ENCODE measurements at places on chromosomes 2 and 18.

GRCh38 chr18:79019881-79020280 is 40.3 kb downstream of the SALL3 start:
- DNase-seq: no peak

DNA sequence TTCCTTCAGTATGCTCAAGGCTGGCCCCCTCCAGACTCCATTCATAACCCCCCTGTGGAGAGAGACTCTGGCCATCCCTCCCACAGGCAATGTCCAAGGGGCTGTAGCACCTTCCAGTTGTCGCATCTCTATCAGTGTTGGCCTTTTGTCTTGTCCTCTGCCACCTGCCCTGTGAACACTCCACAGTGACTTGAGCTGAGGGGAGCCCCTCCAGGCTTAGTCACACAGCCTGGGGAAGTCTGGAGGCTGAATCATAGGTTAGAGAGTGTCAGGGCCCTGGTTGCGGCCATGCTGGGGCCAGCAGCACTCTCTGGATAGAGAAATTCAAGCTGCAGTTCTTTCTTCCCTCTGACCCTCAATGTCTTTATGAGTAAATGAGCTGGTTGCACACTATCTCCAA is 64.7 kb downstream of the GYPC start:
- no peak for DNase-seq

DNA sequence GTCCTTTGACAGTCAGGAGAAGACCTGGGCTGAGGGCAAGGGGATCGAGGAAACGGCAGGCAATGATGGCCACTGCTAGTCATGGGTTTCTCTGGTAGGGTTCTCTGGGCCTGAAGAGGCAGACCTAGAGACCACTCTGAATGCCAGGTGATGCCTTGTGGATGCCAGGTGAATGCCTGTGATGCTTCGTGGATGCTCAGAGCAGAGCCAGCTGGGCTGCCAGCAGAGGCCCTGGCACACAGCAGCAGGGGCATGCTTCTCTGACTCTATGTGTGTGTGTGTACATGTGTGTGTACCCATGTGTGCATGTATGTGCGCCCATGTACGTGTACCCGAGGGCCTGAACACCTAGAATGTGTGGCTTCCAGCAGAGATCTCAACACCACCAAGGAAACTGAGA is 172.0 kb downstream of the TNS1 start:
- DNase-seq: no peak

GRCh38 chr2:129142465-129142864 is 823.8 kb upstream of the HS6ST1 start:
- no peak for DNase-seq

- no peak for DNase-seq
These were observed 24.5 kb upstream of the RAPH1 start for GRCh38 chr2:203559641-203560040.

DNA sequence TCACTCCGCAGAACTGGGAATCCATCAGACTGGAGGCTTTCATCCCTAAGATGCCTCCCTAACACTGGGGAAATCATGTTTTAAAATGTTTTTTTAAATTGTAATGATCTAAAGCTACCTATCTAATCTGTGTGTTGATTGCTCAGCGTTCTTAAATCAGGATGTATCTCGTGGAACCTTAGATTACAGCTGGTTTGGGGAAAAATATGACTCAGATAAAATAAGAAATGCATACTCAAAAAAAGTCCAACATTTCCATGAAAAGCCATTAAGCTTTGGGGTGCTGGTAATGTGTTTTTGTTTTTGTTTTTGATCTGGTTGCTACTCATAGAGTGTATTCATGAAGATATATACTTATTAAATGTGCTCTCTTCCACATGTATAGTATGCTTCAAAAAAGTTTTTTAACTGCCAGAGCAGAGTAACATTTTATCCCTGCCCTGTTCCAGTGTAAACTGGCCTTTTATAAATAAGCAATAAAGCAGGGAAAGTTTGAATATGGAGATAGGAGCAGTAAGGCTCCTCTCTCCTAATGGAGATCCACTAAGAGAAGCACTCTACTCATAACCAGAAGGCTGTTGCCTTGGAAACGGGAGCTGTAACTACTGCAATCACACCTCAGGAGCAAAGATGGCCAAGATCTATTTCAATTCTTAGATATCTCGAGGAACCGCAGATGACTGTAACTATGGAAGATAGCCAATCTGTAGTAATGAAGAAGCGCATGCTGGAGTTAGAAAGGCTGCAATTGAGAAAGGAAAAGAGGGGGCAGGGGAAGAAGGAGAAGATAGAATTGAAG is 41.6 kb downstream of the ANKRD44 start:
- DNase-seq: no peak

- no peak for DNase-seq
These were observed 10.8 kb downstream of the GLS start for GRCh38 chr2:190891372-190891771.

GRCh38 chr2:150610670-150611279 is 123.3 kb upstream of the RND3 start:
- no peak for DNase-seq

DNA sequence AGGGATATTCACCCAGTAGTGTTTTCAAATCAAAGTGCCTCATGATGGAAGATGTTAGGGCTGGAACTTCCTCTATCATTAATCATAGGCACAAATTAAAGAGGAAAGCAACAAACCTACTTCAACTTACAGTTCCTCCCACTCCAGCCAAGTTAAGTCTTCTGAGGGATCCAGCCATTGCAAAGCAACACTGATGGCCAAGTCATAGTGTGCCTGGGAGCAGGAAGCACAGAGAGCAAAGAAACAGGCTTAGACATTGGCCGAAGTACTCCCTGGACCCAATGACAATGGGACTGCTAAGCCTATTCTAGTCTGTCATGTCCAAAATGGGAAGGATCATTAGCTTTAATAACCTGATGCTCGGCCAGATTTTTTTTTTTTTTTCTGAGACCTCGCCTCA is 7.0 kb downstream of the C2orf80 start:
- no peak for DNase-seq

GRCh38 chr2:235802542-235802941 is 308.7 kb downstream of the AGAP1 start:
- no peak for DNase-seq

DNA sequence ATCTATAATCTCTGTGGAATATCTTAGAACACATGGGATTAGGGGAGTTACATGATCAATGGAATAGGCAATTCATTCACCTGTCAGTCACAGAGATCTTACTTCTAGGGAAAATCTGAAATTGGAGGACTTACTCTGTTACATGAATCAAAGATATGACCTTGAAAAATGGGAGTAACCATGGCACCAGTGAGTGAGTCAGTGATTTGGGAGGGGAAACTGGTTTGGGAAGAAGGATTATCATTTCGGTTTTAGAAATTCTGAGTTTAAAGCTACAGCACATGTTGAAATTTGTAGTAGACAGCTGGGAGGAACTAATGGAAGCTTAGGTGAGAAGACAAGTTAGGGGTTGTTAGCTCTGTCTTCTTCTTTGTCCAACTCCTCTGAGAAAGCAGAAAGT is 153.7 kb downstream of the CAMKMT start:
- no peak for DNase-seq

DNA sequence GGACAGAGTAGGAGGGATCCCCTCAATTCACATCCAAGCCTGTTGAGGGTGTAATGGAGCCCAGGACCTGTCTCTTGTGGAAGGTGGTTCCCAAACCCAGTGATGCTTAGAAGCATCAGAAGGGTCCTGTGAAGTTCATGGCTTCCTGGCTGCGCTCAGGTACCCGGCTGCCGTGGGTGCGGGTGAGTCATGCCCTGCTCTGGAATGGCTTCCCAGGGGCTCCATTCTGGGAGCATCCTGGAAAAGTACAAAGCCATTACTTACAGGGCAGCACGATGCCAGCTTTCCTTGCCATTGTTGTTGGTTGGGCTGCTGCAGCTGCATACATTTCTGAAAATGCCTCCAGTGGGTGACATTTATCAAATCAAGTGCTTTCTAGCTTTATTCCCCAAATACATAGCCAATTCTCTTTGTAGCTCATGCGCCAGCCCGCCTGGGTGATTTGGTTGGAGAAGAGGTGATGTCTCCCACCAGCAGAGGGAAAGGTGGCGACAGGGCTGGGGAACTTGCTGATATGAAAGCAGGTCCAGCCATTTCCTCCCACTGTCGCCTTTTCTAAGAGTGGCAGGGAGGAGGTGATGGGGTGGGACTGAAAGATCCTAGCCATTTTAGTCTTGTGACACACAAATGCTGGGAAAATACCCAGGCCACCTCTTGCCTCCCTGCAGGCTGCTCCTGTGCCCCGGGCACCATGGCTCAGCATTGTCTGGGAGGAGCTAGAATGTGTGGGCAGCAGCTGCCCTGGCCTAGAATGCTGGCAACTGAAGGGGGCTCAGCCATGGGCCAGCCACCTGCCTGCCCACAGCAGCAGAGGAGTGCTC is 65.9 kb upstream of the HPCAL1 start:
- DNase-seq: no peak
